ENCODE measurements at places on chromosomes 4 and X.

- no peak for DNase-seq
Observed at GRCh38 chrX:17842769-17843525, 18.2 kb downstream of the RAI2 start.

GRCh38 chr4:47621181-47621580 lies 136.1 kb downstream of the ATP10D start:
- DNase-seq = no peak

DNA sequence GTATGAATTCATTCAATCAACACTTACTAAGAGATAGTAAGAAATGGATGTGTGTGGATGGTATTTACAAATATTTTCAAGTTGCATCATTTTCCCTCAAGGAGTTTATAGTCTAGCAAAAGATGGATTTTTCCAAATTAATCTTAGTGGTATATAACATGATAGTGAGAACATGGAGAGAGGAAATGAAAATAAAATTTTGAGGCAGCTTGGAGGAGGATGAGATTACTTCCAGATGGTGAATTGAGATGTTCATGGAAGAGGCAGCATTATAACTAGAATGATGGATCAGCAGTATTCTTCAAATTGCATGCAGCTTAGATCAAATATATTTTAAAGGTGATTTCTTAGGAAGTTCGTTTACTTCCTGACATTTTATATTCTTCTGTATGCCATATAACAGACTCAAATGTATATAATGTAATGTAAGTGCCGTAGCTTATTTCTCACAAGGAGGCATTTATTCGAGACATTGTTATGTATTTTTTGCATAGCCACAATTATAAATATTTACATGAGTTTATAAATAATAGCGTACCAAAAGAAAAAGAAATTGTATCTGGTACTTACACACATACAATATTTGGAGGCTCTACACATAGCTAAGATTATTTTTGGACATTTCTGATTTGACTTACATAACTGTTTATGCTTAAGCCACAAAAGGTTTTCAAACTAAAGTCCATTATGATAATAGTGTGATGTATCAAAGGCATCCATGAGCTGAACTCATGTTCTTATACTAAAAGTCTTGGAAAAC lies 439.4 kb downstream of the SPRY1 start:
- DNase-seq = no peak

- no peak for DNase-seq
Observed at GRCh38 chr4:184784628-184785257, 41.0 kb downstream of the ACSL1 start.

DNA sequence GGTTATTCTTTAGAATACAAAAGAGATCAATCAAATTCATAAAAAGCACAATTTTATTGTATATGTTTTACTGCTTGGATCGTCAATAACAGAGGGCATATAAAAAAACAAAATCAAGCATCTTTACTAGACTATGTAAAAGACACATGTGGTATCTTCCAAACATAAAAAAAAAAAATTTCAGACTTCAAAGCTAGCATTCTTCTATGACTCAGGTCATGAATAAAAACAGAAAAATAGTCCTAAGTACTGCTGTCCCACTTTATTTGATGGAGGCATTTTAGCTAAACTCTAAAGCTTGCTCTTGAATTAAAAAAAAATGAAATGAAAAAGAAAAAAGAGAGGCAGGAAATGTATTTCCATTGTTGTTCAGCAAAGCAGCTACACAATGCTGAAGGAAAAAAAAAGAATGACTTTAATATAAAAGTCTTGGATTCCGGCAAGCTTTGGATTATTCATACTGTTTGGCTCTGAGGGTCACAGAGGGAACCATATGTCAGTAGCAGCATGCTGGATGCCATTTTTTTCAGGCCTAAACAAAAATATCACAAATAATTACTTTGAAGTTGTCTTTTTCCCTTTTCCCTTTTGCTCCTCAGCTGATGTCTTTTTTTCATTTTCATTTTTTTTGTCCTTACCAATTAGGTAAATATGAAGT lies 249.1 kb upstream of the DIAPH2 start:
- DNase-seq = no peak

- DNase-seq = no peak
Observed at GRCh38 chr4:132642016-132642817, 506.9 kb upstream of the PCDH10 start.

DNA sequence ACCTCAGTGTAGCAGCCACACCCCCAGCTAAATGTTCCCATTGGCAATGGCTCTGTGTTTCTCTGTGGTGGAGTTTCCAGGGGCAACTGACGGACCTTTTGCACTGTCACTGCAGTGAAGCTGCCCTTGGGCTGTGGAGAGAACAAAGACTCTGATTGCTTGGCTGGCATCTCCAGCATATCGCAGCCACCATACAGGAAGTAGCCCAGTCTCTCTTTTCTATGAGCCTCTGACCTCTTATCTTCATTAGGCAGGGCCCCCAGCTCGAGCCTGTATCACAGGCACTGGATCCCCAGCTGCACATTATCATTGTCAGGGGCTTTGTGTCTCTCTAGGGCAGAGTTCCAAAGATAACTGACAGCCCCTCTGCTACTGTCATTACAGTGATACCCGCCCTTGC lies 483.5 kb downstream of the ARAP2 start:
- DNase-seq = no peak

DNA sequence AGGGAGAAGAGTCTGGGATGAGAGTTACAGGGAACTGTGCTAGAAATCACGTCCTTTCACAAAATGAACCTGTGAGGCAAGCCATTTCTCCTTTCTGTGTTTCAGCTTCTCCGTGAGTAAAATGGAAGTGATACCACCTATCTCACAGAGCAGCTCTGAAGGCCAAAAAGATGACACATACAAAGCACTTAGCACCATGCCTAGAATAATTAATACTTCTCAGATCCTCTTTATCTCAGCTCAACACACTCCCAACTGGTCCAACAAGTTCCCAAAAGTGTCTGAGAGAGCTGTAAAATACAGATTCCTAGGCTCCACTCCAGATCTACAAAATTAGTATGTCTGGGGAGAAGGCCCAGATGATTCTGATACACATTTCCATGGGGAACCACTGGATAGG lies 38.3 kb downstream of the LHFPL1 start:
- DNase-seq = no peak

GRCh38 chr4:143633833-143634232 lies 66.6 kb downstream of the FREM3 start:
- no peak for DNase-seq

GRCh38 chrX:137172317-137172948 lies 138.6 kb upstream of the GPR101 start:
- no peak for DNase-seq

- DNase-seq = no peak
Observed at GRCh38 chr4:80094191-80094590, 21.2 kb upstream of the ANTXR2 start.

GRCh38 chrX:72306085-72306801 lies 529 bp upstream of the CITED1 start:
- no peak for DNase-seq

- no peak for DNase-seq
Observed at GRCh38 chr4:117417856-117418255, 332.5 kb upstream of the TRAM1L1 start.

- no peak for DNase-seq
Observed at GRCh38 chr4:150971901-150972300, 43.2 kb downstream of the LRBA start.

DNA sequence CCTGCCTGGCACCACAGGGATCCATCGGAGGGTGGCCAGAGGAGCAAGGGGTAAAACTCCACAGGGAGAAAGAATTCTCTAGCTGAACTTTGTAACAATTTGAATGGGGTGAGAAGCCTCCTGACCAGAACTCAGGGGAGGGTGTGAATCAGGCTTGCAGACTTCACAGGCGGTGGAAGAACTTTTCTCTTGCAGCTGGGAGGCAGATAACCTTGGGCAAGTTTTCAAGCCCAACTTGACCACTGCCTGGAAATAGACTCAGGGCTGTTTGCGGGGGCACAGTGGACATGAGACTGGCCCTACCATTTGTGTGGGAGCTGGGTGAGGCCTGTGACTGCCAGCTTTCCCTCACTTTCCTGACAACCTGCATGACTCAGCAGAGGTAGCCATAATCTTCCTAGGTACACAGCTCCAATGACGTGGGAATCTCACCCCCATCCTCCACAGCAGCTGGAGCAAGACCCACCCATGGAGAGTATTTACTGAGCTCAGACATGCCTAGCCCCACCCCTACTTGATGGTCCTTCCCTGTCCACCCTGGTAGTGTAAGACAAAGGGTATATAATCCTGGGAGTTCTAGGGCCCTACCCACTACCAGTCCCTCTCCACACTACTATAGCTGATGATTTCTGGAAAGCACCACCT lies 210.0 kb upstream of the AGTR2 start:
- DNase-seq = no peak

GRCh38 chr4:94595880-94596483 lies 144.2 kb downstream of the PDLIM5 start:
- peak; percentile 37 for DNase-seq

DNA sequence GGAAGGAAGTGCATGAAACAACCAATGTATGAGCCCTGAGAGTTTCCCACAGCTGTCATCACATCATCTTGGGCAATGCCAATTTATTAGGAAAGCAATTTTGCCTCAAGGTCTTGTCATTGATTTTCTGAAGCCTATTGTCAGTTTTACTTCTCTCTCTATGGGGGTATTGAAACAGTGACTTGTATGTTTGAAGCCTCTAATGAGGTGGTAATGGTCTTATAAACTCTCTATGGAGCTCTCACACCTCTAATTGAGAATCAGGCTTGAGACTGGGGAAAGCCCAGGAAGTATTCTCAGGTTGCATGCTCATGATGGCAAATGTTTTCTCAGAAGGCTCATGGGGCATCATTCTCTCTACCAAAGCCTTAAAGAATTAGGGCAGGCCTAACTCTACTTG lies 308.2 kb upstream of the EMCN start:
- no peak for DNase-seq

GRCh38 chr4:150135134-150135772 lies 57.0 kb downstream of the DCLK2 start:
- no peak for DNase-seq

DNA sequence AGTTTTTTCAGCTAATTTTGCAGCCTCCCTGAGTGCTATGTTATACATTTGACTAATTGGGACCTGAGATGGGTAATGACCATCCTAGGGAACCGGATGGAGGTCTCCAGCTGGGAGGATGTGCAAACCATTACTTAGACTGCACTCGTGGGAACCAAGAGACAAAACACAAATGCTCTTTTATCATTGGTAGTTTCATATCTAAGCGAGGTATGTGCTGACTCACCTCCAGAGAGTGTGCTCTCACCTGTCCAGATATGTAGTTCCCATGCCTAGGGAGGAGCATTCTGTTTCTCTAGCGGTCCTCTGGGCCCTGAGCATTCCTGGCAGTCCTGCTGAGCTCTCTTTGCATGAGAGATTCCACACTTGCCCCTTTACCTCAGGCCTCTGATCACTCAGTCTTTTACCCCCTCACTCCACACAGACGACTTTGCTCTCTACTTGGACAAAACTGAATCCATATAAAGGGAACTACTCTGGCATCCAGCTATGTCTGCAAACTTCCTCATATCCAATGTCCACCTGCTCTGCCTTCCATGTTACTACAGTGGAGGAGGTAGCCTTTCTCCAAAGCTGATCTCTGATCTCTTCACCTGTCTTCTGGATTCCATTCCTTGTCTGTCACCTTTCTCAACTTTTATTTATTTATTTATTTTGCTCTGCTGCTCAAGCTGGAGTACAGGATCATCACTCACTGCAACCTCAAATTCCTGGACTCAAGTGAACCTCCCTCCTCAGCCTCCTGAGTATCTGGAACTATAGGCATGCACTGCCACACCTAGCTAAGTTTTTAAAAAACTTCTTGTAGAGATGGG lies 88.4 kb downstream of the LRP2BP start:
- DNase-seq = no peak

GRCh38 chr4:86523333-86523732 lies 70.8 kb upstream of the PTPN13 start:
- DNase-seq = no peak

DNA sequence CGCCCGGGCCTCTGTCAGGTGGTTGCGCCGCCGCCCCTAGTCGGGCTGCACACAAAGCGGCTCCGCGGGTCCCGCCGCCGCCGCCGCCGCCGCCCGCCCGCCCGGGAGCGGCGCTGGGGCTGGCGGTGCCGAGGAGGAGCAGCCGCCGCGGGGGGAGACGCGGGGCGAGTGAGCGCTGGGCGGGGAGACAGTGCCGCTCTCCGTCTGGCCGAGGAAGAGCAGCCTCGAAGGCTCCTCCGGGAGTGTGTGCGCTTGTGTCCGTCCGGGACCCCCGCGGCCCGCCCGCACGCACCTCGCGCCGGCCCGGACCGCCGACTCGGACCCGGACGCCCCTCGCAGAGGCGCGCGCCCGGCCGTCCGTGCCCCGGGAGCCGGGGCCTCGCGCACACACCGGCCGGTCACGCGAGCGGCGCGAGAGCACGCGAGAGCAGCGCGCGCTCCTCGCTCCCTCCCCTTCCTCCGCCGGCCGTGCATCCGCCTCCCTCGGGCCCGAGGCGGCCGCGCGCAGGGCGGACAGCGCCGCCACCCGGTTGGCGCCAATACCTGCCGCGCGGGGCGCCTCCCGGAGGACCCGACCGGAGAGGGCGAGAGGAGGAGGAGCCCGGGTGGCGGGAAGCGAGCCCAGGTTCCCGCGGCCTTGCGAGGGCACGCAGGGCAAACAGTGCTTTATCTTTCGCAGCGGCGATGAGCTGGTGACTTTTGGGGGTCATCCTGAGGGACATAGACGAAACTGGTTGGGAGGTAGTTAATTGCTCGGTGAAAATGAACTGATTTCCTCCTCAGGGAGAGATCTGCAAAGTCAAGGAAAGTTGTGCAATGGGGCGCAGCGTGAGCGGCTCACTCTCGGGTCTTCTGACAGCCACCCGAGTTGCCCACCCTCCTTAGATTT lies at the start of gene PDS5A:
Gene PDS5A, minus strand, starts transcription at position 423 of the 889 bp plus-strand sequence. CDS start 1,334 bp downstream, outside the sequence.
- peak; percentile 84 for DNase-seq

GRCh38 chrX:101062176-101062575 lies 10.3 kb upstream of the TRMT2B start:
- no peak for DNase-seq

DNA sequence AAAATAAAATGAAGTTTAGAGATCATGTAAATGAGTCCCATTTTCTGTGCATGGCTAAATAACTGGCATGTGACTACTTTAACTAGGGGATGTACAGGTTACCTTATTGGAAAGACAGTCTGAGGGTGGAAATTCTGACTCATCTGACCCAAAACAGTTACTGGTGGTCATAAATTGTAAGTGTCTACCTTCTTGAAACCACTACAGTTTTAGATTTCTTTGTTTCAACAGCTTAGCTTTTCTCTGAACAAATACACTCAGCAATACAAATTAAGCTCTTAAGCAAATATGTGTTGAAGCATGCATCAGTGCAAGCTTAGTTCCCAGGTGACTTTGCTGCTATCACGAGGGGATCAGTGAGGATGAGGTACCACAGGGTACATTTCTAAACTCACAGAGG lies 60.7 kb upstream of the PGM2 start:
- DNase-seq = no peak
